Prostate gland (tissue), 2 donors: ENCODE measurements at places on chromosomes 6 and 20. TPM values are rescaled to one million over a fixed set of nuclear protein-coding genes. Genes with fewer than 3 reads are reported as not detected.
A peak's percentile ranks its signal among the peaks of the same experiment; 100 is the strongest.

PROKR2 gene
- not detected for total RNA-seq

DEFB113 gene
- total RNA-seq: not detected

RBM12 gene
- total RNA-seq: 38.9 TPM

GRM1 gene
- total RNA-seq: 0.68 TPM

- H3K4me3 ChIP-seq: peak overlapping the region; percentile 60
- peaks cover 6% of the 10 kb centered on the region for H3K4me1 ChIP-seq
- no peak for DNase-seq
- no peaks in the 10 kb centered on the region for H3K36me3 ChIP-seq
- H3K27ac ChIP-seq: peak overlapping the region; percentile 81
- H3K27me3 ChIP-seq: no peaks in the 10 kb centered on the region
Measured at GRCh38 chr6:127343809-127344659, 625 bp upstream of the ECHDC1 start.

TMEM74B gene
- total RNA-seq: 0.59 TPM

- no peak overlapping the region for H3K4me3 ChIP-seq
- H3K36me3 ChIP-seq: no peaks in the 10 kb centered on the region
- no peak overlapping the region for H3K27ac ChIP-seq
- H3K27me3 ChIP-seq: no peaks in the 10 kb centered on the region
Measured at GRCh38 chr6:164097056-164097455, 682.5 kb downstream of the QKI start.

- H3K27ac ChIP-seq: no peak overlapping the region
- no peaks in the 10 kb centered on the region for H3K36me3 ChIP-seq
- H3K4me3 ChIP-seq: no peak overlapping the region
- H3K4me1 ChIP-seq: no peaks in the 10 kb centered on the region
- no peak for DNase-seq
Measured at GRCh38 chr6:4287811-4288244, 152.5 kb upstream of the ECI2 start.

BPIFA1 gene
- total RNA-seq: not detected

DNA sequence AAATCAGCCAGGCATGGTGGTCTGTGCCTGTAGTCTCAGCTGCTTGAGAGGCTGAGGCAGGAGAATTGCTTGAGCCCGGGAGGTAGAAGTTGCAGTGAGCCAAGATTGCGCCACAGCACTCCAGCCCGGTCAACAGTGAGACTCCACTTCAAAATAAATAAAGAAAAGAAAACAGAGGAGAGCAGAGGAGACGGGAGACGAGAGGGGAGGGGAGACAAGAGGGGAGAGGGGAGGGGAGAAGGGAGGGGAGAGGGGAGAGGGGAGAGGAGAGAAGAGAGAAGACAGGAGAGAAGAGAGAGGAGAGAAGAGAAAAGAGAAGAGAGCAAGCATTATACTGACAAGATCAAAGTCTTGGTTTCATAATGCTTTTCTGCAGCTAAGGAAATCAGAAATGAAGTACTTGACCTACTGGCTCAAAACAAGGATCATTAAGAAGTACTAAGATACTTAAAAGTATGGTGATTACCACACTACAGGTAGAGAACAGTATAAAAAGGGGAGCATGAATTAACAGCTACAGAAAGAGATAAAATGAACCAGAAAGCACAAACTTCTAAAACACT, 30.5 kb downstream of the FAM8A1 start:
- no peaks in the 10 kb centered on the region for H3K27me3 ChIP-seq
- H3K4me3 ChIP-seq: no peak overlapping the region
- peak overlapping the region; percentile 29 for H3K27ac ChIP-seq
- H3K4me1 ChIP-seq: no peaks in the 10 kb centered on the region
- H3K36me3 ChIP-seq: no peaks in the 10 kb centered on the region

GRCh38 chr6:151001387-151002056, 136.0 kb downstream of the MTHFD1L start:
- no peak overlapping the region for H3K4me3 ChIP-seq
- H3K4me1 ChIP-seq: no peaks in the 10 kb centered on the region
- H3K27ac ChIP-seq: no peak overlapping the region
- no peaks in the 10 kb centered on the region for H3K36me3 ChIP-seq

DNA sequence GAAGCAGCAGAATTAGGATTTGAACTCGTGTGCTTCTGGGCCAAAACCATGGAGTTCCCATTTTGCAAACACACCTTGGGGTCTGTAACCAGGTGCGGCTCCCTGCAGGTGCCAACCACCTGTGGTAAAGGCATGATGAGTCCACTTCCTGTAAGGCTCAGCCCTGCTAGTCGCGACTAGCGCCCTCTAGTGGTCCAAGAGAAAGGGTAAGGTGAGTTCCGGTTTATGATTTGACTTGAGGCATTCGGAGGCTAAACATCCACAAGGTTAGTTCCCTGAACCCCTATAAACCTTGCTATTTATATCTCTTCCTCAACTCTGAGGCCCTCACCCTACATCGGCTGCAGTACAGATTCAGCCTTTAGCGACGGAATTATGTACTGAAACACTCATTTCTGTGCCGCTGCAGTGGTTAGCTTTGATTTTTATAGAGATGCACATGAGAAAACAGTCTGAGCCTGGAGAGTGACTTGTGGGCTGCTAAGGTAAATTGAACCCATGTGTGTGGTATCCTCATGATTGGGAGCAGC, 173.4 kb downstream of the PLCB1 start:
- H3K4me1 ChIP-seq: no peaks in the 10 kb centered on the region
- peak; percentile 21 for DNase-seq
- no peaks in the 10 kb centered on the region for H3K27me3 ChIP-seq

DNA sequence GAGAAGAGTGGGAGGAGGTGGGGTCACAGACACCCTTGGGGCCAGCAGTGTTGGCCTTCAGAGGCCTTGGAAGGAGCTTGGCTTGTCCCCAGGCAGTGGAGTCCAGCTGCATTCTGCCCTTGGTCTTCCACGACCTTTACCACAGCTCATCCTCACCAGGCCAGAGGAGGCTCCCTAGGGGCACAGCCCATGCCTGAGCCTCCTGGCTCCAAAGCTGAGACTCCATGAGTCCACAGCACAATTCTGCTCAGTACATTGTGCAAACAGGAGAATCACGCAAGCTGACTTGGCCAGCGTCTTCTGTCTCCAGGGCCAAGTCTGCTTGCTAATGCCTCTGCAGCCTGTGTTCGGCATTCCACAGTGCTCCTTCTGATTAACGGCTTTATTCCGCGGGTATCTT, 337.2 kb downstream of the SMOC2 start:
- no peak overlapping the region for H3K27ac ChIP-seq
- DNase-seq: no peak
- H3K36me3 ChIP-seq: no peaks in the 10 kb centered on the region
